ENCODE measurements at places on chromosomes 3 and 15. TPM values are rescaled to one million over a fixed set of nuclear protein-coding genes. Genes with fewer than 3 reads are reported as not detected.
A peak's percentile ranks its signal among the peaks of the same experiment; 100 is the strongest.

DNA sequence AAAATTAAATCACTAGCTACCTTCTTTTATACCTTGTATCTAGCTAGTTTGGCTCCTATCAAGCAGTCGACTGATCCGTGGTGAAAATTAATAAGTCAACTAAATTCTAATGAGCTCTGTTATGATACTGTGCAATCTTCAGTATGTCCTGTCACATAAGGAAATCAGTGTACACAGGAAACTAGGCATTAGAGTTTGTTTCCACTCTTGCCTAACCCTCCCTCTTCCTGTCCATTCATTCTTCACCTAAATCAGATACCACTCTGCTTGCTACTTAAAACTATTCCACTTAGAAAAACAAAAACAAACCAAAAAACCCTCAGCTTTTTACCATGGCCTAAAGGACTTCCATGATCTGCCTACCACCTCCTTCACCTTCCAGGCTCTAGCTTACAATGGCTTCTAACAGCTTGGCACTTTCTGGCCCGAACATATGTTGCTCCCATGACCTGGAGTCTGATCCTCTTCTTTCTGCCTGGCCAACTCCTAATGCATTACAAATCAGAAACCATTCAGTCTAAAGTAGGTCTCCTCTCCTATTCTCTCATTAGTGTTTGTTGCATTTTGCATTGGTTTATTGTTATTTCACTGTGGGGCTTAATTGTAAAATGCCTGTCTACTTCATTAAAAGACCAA, 7.9 kb downstream of the RFC4 start:
- H3K27me3 ChIP-seq, result no peaks in the 10 kb centered on the region
- DNase-seq, result no peak
- H3K4me1 ChIP-seq, result no peaks in the 10 kb centered on the region
- H3K4me3 ChIP-seq, result no peak overlapping the region
- H3K27ac ChIP-seq, result no peak overlapping the region
- peaks cover 6% of the 10 kb centered on the region for H3K36me3 ChIP-seq

- peak overlapping the region; percentile 80 for H3K27ac ChIP-seq
- no peaks in the 10 kb centered on the region for H3K27me3 ChIP-seq
- H3K36me3 ChIP-seq, result no peaks in the 10 kb centered on the region
- no peak overlapping the region for H3K4me3 ChIP-seq
- H3K4me1 ChIP-seq, result peaks cover 8% of the 10 kb centered on the region
These were observed 406.0 kb upstream of the WNT5A start for GRCh38 chr3:55893045-55893664.

Gene ROBO1
- 53.9 TPM for total RNA-seq

Gene COL8A1
- total RNA-seq, result 119 TPM

DNA sequence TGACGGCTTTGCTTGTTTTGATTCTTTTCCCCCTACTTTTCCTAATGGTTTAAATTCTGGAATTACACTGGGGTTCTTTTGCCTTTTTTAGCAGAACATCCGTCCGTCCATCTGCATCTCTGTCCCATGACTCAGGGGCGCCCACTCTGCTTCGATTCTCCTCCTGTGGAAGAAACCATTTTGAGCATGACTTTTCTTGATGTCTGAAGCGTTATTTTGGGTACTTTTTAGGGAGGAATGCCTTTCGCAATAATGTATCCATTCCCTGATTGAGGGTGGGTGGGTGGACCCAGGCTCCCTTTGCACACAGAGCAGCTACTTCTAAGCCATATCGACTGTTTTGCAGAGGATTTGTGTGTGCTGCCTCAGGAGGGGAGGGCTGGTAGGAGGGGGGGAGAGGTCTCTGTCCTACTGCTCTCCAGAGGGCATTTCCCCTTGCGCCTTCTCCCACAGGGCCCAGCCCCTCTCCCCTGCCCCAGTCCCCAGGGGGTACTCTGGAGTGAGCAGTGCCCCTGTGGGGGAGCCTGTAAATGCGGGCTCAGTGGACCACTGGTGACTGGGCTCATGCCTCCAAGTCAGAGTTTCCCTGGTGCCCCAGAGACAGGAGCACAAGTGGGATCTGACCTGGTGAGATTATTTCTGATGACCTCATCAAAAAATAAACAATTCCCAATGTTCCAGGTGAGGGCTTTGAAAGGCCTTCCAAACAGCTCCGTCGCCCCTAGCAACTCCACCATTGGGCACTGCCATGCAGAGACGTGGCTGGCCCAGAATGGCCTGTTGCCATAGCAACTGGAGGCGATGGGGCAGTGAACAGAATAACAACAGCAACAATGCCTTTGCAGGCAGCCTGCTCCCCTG, 19.5 kb upstream of the BSN start:
- DNase-seq, result no peak
- H3K27ac ChIP-seq, result no peak overlapping the region
- H3K4me3 ChIP-seq, result no peak overlapping the region

GRCh38 chr15:63037976-63038720, 4.4 kb upstream of the TPM1 start:
- H3K27me3 ChIP-seq, result no peaks in the 10 kb centered on the region
- DNase-seq, result no peak
- H3K36me3 ChIP-seq, result no peaks in the 10 kb centered on the region
- H3K27ac ChIP-seq, result no peak overlapping the region
- H3K4me1 ChIP-seq, result peaks cover 4% of the 10 kb centered on the region
- H3K4me3 ChIP-seq, result no peak overlapping the region

DNA sequence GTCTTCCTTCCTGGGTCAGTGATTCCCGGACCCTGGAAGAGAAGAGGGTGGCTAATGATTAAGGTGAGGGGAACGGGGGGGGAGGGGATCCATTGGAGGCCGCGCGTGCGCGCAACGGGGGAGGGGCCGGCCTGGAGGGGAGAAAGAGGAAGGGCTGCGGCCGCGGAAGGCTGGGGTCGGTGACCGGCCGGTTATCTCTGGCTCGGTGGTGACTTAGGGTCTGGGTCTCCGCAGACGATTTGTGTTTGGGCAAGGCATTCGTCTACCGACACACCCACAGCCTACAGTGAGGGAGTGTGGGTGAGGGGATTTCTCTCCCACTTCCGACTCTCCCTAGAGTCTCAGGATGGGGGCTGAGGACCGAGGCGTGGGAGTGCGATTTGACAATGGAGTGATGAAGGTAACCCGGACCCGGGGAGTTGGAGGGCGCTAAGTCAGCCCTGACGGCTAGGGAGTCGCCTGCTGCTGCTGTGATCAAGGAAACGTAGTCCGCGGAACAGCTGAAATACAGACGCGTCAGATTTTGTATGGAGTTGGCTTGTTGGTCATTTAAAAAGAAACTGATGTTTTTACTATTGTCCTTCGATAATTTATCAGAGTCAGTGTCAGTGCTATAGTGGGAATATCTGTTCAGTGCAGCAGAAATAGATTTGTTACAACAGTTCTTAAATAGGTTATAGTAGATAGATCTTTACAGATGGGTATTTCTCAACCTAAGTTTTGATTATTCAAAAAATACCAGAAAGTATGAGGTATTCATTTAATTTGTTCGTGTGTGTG, 733 bp downstream of the RNF111 start:
- H3K27me3 ChIP-seq, result no peaks in the 10 kb centered on the region
- no peaks in the 10 kb centered on the region for H3K4me1 ChIP-seq
- H3K27ac ChIP-seq, result peak overlapping the region; percentile 97
- peak overlapping the region; percentile 98 for H3K4me3 ChIP-seq

- H3K27me3 ChIP-seq, result peaks cover 62% of the 10 kb centered on the region
- H3K27ac ChIP-seq, result no peak overlapping the region
- H3K36me3 ChIP-seq, result no peaks in the 10 kb centered on the region
These were observed 16.1 kb upstream of the CACNA2D2 start for GRCh38 chr3:50519471-50520089.

GRCh38 chr15:101641894-101642293, 10.3 kb downstream of the TM2D3 start:
- no peaks in the 10 kb centered on the region for H3K4me1 ChIP-seq
- H3K4me3 ChIP-seq, result no peak overlapping the region
- peaks cover 27% of the 10 kb centered on the region for H3K36me3 ChIP-seq
- H3K27ac ChIP-seq, result no peak overlapping the region
- DNase-seq, result no peak
- H3K27me3 ChIP-seq, result no peaks in the 10 kb centered on the region

Gene SYNM
- total RNA-seq, result 5.0 TPM

DNA sequence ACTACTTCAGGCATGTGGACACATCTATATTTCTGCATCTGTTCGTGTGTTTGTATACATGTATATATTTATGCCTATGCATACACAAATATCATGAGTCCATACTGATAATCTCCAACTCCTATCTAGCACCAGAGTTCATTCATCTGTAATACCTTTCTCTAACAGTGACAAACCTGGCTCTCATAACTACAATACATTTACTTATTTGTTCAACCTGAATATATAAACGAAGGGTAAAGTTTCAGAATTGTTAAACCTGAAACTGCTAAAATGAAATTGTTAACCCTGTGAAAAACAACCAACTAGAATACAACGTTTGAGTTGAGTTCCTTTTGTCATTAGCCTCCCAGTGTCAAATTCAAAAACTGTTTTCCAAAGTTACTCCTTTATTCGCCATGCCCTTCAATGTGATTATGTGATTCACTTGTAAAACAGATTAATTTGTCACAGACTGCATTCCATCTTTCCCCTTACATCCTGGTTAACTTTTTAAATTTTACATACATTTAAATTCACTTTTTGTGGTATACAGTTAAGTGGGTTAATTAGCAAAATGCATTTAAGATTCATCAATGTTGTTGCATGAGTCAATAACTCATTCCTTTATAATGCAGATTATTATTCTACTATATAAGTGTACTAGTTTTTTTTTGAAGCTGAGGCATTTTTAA, 58.5 kb downstream of the PIK3R4 start:
- H3K27ac ChIP-seq, result no peak overlapping the region
- DNase-seq, result no peak
- H3K4me3 ChIP-seq, result no peak overlapping the region
- no peaks in the 10 kb centered on the region for H3K27me3 ChIP-seq

Gene C2CD4B
- not detected for total RNA-seq

DNA sequence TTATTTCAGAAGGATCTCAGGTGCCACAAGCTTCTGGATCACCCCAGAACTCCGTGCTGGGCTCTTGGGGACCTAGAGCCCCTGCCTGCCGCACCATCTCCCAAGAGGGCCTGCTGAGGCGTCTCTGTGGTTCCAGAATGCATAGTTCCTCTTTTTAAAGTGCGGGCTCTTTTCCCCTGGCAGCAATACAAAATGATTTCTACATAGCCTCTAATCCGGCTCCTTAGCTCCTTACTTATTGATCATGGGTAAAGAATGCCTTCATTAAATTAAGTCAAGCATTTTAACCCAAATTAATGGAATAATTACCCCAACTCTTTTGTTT, 121.9 kb downstream of the ATP10A start:
- no peaks in the 10 kb centered on the region for H3K36me3 ChIP-seq
- H3K4me3 ChIP-seq, result no peak overlapping the region
- H3K27me3 ChIP-seq, result no peaks in the 10 kb centered on the region
- peaks cover 10% of the 10 kb centered on the region for H3K4me1 ChIP-seq

Gene FBXO40
- not detected for total RNA-seq

DNA sequence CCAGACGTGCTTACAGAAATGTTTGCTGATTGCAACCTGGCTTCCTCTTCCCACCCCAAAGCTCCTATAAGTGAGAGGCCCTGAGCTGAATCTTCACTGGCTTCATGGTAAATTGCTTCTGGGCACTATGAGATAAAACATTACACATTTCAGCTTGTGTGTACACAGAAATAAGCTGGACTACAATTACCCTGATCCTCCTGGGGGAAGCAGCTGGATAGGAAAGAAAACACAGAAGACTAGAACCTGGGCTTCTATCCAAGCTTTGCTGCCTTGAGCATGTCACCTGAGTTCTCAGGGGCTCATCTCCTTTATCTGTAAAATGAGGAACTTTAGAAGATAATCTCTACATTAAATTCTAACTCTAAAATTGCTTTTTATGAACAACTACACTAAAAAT, 40.3 kb downstream of the THBS1 start:
- H3K36me3 ChIP-seq, result no peaks in the 10 kb centered on the region
- H3K4me3 ChIP-seq, result no peak overlapping the region
- H3K27me3 ChIP-seq, result no peaks in the 10 kb centered on the region
- no peak overlapping the region for H3K27ac ChIP-seq
- H3K4me1 ChIP-seq, result peaks cover 19% of the 10 kb centered on the region
- DNase-seq, result no peak

DNA sequence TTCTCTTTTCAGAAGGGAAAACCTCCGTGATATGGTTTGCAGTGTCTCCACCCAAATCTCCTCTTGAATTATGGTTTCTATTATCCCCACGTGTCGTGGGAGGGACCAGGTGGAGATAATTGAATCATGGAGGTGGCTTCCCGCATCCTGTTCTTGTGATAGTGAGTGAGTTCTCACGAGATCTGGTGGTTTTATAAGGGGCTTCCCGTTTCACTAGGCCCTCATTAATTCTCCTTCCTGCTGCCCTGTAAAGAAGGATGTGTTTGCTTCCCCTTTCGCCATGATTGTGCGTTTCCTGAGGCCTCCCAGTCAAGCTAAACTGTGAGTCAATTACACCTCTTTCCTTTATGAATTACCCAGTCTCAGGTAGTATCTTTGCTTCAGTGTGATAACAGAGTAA, 692.7 kb upstream of the GRM7 start:
- no peaks in the 10 kb centered on the region for H3K4me1 ChIP-seq
- H3K36me3 ChIP-seq, result no peaks in the 10 kb centered on the region
- no peaks in the 10 kb centered on the region for H3K27me3 ChIP-seq
- no peak overlapping the region for H3K27ac ChIP-seq
- H3K4me3 ChIP-seq, result no peak overlapping the region
- DNase-seq, result no peak

Gene LRRC31
- not detected for total RNA-seq

DNA sequence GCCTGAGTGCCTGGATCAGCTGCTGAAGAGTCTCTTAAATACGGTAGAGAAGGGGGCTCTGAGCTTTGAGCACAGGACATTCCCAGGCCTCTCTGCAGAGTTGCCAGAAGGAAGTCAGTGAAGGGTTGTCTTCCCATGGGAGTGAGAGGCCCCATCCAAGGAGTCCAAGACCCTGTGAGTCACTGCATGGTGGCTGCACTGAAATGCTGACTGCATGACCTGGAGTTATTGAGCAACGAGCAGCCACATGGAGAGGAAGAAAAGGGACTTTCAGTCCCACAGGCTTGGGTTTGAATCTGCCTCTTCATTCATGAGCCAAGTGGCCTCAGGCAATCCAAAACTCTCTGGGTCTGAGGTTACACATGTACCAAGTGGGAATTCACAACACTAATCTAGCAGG, 69.6 kb upstream of the RASGRF1 start:
- H3K36me3 ChIP-seq, result no peaks in the 10 kb centered on the region
- DNase-seq, result peak; percentile 40
- H3K4me3 ChIP-seq, result no peak overlapping the region
- H3K27ac ChIP-seq, result no peak overlapping the region
- H3K27me3 ChIP-seq, result peaks cover 5% of the 10 kb centered on the region

Gene GALNT15
- total RNA-seq, result 14.7 TPM
